ENCODE measurements at places on chromosomes 12 and 14.

- no peak for DNase-seq
Measured at GRCh38 chr12:20205854-20206253, 162.5 kb upstream of the PDE3A start.

GRCh38 chr12:100058482-100059029, 73.8 kb upstream of the ANKS1B start:
- DNase-seq = no peak

- DNase-seq = no peak
Measured at GRCh38 chr12:63305901-63306875, 155.2 kb upstream of the AVPR1A start.

DNA sequence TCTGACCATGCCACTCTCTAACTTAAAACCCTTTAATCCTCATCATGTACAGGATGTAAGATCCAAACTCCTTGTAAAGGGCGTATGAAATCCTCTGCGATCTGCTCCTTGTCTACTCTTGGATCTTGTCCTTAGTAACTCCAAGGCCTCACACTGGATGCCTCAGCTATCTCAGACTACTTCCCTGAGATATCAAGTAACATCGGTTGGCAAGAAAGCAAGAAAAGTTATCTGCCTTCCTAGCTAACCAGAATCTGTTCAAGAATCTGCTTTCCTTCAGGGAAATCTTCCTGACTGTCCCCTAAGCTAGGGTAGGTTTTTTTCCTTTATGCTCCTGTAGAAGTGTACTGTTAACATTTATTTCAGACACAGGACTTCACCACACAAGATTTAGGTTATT, 82.6 kb downstream of the TAOK3 start:
- no peak for DNase-seq

DNA sequence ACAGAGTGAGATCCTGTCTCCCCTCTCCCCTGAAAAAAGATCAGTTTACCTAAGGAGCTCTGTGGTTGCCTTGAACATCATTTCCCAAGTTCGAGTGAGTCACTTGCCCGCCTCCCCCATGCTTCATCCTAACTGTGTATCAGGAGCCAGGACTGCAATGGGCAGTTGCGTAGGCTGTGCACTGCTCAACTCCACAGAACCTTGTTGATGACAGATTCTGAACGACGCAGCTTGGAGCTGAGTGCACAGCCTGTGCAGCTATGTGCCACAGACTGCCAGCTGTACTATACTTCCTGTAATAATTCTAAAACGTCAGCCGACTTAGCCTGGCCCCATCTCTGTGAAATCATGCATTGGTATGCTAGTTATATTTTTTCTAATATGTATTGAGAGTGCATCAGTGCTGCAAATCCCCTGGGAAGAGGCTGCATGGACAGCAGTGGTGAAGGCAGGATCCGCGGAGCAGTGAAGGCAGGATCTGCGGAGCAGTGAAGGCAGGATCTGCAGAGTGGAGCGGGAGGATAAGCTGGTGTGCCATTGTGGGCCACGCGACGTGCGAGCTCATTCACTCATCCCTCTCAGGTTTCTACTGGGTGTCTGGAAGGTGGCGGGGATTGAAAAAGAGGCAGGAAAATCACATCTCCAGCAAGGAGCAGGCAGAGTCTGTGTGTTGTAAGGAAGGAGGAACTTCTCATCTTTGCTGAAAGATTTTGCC, 80.8 kb downstream of the GALNT9 start:
- no peak for DNase-seq

DNA sequence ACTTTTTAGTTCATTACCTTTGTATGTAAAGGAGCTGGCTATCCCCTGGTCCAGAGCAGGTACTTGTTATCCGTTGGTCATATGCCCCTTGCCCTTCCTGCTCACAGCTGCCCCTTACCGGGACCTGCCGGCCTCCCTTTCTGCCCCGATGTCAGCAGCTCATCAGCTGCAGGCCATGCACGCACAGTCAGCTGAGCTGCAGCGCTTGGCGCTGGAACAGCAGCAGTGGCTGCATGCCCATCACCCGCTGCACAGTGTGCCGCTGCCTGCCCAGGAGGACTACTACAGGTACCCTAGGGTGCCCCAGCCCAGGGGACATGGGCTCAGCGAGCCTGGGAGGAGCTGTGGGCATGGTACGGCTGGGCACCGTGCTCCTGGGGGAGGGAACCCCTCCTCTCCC, 2.3 kb upstream of the RNU7-1 start:
- no peak for DNase-seq

All from activated T-cell treated with anti-CD3 and anti-CD28 coated beads for 4 hours (primary cell).